ENCODE measurements at places on chromosomes 16 and 17. TPM values are rescaled to one million over a fixed set of nuclear protein-coding genes. Genes with fewer than 3 reads are reported as not detected.

TERB1 gene
- not detected for total RNA-seq

ALG1 gene
- 29.4 TPM for total RNA-seq

OR4D1 gene
- not detected for total RNA-seq

ALDH3A1 gene
- 0.20 TPM for total RNA-seq

CCL16 gene
- total RNA-seq: not detected

TMEM170A gene
- total RNA-seq: 9.2 TPM

FBXL16 gene
- 0.59 TPM for total RNA-seq

All from subcutaneous preadipocyte (primary cell).